Breast epithelium (tissue), 4 donors: ENCODE measurements at places on chromosomes 13 and 19.

GRCh38 chr13:97468331-97468730 lies 34.4 kb downstream of the RAP2A start:
- no peak for DNase-seq

DNA sequence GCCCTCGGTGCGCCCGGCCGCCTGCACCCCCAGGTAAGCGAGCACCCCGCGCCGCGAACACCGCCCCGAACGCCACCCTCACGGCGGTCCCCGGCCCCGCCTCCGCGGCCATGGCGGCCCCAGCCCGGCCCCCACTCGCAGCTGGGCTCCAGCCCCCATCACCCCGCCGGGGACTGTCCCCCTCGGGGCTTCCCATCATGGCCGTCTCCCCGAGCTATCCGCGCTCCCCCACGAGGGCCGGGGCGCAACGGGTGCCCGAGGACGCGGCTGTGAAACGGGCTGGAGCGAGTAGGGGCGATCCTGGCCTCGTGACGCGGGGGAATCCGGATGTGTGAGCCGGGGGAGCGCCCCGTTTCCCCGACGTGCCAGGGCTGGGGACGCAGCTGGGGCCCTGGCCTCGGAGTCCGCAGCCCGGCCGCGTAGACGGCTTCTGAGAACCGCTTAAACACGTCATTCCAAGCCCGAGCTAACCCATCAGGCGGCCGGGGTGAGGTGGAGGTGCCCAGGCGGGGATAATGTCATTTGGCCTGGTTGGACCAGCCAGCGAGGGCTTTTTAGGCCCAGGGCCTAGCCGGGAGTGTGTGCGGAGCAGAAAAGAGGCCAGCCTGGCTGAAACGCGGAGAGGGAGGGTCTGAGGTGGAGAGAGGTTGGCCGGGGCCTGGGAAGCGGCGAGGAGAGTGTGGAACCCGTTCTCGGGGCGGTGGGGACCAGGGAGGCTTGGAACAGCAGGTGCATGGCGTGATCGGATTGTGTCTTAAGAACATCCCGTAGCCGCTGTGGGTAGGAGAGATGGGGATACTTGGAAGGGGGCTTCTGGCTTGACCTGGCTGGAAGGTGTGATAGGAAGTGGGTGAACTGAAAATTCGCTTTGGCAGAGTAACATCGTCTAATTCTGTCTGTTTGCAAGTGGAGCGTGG lies 550 bp downstream of the CERS4 start:
- DNase-seq, result no peak

DNA sequence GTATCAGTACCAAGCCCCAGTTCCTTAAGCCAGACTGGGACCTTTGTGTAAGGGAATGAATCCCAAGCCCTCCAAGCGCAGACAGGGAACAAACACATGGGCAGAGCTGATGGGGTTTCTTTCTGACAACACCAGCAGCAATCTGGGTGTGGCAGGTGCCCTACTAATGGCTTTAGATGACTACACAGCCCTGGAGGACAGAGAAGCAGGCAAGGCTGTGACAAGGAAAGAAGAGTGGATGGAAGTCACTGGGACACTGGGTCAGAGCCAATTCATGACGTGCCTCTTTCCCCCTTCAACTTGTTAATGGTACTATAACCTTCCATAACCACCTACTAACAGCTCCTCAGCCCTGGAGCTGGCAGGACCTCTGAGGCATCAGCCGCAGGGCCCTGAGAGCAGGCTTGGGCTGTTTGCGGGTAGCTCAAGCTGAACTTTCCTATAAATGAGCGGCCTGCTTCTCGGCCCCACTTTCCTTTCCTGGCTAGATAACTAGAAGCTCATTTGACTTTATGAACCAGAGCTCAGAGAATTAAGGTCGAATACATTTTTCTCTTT lies 38.9 kb downstream of the RASL11A start:
- no peak for DNase-seq

GRCh38 chr13:44174769-44175425 lies 198.7 kb upstream of the SERP2 start:
- DNase-seq, result no peak

GRCh38 chr19:12867120-12868099 lies 13.8 kb downstream of the DNASE2 start:
- no peak for DNase-seq

- DNase-seq, result no peak
Measured at GRCh38 chr13:46359714-46360113, 27.3 kb downstream of the RUBCNL start.

GRCh38 chr13:30431269-30431940 lies 9.1 kb downstream of the UBE2L5 start:
- DNase-seq, result no peak

GRCh38 chr19:35267353-35267817 lies 1.4 kb upstream of the USF2 start:
- peak; percentile 41 for DNase-seq

GRCh38 chr13:44816701-44817100 lies 172.6 kb downstream of the NUFIP1 start:
- DNase-seq, result no peak

DNA sequence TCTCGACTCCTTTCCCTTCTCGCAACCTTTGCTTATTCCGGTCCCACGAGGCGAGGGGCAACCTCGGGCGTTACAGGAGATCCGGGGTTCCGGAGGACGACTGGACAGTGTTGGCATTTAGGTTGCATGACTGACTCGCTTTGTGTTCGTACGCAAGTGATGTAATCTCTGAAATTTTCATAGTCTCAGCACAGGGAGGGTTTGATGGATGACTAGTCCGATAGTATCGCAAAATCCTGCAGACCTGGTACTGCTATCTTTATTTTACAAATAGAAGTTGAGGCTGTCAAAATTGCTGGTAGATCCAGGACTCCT lies 342 bp downstream of the DDX49 start:
- DNase-seq, result no peak

DNA sequence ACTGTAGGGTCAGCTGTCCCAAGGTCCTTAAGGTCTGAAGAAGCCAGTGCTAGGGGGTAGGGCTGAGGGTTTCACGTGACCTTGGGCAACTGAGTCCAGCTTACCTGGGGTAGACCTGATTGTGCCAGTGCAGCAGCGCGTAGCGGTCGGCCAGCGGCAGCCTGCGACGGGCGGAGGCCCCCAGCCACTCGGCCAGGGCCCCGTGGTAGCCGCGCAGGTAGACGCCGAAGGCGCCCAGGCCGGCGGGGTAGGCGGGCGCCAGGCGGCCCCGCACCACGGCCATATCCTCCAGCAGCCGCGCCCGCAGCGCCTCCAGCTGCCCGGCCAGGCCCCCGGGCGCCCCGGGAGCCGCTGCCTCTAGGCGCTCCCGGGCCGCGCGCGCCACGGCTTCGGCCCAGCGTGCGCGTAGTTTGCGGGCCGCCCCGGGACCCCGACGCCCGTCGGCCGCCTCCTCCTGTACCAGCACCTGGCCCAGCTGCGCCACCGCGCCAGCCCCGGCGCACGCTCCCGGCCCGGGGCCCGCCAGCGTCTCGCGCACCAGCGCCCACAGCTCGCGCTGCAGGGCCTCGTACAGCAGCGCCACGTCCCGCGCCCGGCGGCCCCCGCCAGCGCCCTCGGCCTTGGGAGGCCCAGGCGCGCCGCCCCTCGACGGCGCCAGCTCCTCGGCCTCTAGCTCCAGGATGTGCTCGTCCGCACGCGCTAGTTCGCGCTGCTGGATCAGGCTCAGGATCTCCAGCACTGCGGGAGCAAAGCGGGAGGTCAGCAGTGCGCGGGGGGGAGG lies 10.9 kb downstream of the EXOC3L2 start:
- DNase-seq, result no peak

GRCh38 chr19:8486661-8487136 lies 15.7 kb downstream of the PRAM1 start:
- DNase-seq, result no peak

DNA sequence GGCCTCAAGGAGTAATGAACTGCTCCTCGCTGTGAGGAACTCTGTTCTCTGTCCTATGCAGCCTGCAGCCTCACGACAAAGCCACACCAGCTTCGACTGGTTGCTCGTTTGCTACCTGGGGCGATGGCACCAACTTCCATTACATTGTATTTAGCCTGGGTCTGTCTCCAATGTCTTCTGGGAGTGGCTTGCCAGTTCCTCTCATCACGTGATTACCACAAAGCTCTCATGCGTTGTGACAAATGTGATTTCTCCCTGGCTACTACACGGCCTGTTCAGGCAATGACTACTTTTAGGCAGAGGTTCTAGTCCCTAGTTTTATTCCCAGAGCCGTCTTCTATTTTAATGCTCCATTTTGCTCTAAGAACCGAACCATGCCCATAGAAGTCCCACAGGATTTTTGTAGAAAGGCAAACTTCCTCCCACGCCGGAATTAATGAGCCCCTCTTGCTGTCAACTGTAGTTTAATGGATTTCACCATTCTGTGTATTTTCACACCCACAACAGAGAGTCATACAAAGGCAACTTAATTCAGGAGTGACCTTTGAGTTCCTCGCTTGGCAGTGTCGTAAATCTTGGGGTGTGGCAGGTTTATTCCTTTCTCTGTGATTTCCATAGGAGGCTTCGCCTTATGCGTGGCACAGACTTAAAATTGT lies 351.9 kb downstream of the EFNB2 start:
- no peak for DNase-seq

DNA sequence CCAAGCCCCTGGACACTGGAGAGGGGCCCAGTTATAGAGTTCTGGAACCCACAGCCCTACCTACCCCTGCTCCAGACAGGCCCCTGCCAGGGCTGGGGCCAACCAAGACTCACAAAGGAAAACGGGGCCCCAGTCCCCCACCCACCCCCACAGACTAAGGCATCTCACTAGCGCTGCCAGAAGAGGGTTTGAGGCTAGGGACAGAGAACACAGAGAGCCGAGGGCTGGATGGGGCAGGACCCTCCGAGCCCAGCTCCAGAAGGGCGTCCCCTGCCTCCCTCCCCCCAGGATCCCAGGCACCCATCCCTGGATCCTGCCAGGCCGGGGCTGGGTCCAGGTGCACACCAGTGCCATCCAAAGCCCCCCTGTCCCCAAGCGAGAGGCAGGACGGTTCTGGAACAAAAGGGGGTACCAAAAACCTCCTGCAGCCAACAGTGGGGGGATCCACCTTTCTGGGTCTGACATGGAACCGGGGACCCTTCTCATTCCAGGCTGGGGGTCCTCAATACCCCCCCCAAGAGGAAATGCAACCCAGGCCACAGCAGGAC lies 4.4 kb upstream of the REXO1 start:
- no peak for DNase-seq

- no peak for DNase-seq
Measured at GRCh38 chr13:71399631-71400215, 467.3 kb downstream of the DACH1 start.

- DNase-seq, result no peak
Measured at GRCh38 chr13:28725046-28725610, 6.4 kb upstream of the SLC46A3 start.

DNA sequence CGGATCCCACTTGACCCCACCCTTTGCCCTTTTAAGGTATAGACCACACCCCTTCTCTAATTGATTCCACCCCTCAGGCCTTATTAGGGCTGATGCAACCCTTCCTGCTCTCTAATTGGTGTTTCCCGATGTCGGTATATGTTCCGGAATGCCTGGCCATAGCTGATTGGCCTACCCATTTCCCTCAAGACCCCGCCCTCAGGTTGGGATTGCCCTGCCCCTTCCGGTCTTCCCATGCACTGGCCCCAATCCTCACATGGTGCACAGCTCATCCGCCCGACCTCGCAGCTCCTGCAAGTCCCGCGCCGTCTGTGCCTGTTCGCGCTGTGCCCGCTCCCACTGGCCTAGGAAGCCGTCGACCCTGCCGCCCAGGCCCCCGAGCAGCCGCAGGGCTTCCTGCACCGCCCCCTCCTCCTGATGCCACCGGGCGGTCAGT lies 18.1 kb downstream of the TSKS start:
- no peak for DNase-seq

DNA sequence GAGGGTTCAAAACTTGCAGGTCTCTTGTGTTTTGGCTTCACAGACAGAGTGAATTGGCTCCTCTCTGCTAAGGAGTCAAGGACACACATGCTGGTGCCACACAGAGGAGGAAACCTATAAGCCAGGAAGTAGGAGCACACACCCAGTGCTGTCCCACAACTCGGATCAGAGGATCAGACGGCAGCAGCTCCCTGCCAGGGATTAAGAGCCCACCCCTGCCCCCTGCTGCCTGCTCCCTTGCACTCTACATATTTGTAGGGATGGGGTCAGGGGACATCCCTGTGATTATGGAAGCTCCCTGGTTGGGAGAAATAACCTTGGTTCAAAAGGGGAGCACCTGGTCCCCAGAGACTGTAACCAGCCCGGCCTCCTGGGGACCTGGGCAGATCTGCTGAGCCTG lies 77.5 kb upstream of the CLDN10 start:
- DNase-seq, result no peak

- no peak for DNase-seq
Measured at GRCh38 chr13:99044764-99045163, 66.9 kb upstream of the DOCK9 start.

DNA sequence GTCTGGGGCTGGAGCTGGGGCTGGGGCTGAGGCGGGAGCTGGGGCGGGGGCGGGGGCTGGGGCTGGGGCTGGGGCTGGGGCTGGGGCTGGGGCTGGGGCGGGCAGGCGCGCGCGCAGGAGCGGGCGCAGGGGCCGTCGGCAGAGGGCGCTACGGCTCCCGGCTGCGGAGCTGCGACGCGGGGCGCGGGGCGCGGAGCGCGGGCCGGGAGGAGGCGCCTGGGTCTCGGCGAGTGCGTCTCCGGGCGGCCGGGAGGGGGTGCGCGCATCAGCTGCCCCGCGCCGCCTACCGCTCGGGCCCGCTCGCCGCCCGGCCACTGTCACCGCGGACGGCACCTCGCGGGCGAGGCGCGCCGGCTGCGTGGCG lies 422 bp upstream of the MTUS2 start:
- no peak for DNase-seq

GRCh38 chr13:73983109-73983508 lies 151.1 kb downstream of the KLF12 start:
- no peak for DNase-seq

GRCh38 chr19:38120471-38121025 lies 103.5 kb downstream of the DPF1 start:
- no peak for DNase-seq

- no peak for DNase-seq
Measured at GRCh38 chr13:24133021-24133795, 27.3 kb upstream of the SPATA13 start.

GRCh38 chr13:110000534-110001345 lies 214.4 kb upstream of the IRS2 start:
- DNase-seq, result no peak

- DNase-seq, result no peak
Measured at GRCh38 chr13:44576351-44577235, 463 bp upstream of the TSC22D1 start.
